Breast epithelium (tissue), 4 donors: ENCODE measurements at places on chromosomes 3 and 15.
A peak's percentile ranks its signal among the peaks of the same experiment; 100 is the strongest.

GRCh38 chr3:186458306-186459107, 85.7 kb downstream of the CRYGS start:
- DNase-seq: no peak
- peaks cover 3% of the 10 kb centered on the region for H3K27me3 ChIP-seq
- H3K27ac ChIP-seq: no peak overlapping the region

DNA sequence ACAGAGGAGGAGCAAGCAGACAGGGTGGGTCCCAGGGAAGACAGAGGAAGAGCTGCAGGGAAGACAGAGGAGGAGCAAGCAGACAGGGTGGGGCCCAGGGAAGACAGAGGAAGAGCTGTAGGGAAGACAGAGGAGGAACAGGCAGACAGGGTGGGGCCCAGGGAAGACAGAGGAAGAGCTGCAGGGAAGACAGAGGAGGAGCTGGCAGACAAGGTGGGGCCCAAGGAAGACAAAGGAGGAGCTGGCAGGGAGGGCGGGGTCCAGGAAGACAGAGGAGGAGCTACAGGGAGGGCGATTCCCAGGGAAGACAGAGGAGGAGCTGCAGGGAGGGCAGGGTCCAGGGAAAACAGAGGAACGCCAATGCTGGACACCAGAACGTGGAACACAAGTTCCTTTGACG, 66.5 kb downstream of the PLXNA1 start:
- DNase-seq: no peak
- no peaks in the 10 kb centered on the region for H3K27me3 ChIP-seq
- no peak overlapping the region for H3K4me3 ChIP-seq
- peaks cover 19% of the 10 kb centered on the region for H3K4me1 ChIP-seq

DNA sequence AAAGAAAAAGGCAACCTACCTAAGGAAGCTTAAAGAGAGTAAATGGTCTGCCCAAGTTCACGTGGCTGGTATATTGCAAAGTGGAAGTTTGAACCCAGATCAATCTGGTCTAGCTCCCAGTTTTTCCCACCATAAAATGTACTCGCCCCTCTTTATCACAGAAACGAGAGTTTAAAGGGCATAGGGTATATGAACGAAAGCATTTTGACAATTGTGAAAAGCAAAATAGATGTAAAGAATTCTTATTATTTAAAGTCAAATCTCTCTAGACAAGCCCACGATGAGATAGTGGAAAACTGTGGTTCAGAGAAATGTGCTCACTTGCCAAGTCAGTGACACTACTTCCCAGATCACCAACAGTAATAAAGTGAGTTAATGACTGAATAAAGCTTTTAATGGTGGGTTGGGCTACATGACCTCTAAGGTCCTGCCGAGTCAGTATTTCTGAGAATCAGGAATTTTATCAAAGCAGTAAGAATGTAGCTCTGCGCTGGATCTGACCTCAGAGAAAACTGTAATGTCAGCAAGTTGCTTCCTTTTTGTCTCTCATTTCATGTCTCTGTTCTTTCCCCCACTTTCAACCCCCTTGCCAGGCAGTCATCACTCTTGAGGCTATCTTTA, 23.3 kb upstream of the NEO1 start:
- no peak for DNase-seq
- H3K27ac ChIP-seq: no peak overlapping the region
- no peaks in the 10 kb centered on the region for H3K4me1 ChIP-seq
- H3K27me3 ChIP-seq: no peaks in the 10 kb centered on the region
- H3K4me3 ChIP-seq: no peak overlapping the region

DNA sequence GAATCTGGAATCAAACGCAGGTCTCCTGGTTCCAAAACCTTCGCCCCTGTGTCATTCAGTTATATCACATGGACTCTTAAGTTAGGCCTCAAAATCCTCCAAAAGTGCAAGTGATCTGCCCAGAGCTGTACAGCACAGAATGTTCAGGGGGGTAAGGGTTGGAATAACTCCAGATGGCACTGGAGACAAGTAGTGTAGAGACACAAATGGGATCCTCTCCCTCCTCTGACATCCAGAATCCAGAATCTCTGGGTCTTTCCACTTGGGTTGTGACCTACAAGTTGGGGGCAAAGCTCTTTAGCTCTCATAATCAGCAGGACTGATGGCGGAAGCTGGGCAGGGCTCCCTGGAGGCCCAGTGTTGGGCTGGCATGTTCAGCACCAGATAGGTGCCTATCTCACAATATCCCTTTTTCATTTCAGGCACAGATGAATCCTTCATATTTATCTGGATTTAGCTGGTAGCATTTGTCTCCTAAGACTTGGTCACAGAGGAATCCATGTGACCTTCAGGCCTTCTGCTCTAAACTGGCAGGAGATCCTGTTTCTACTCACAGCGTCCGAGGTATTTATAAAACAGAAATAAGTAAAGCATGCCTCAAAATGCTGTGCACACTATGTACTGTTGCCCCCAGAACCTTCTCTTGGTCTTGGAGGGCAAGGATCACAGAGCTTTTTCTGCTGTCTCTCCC, 15.4 kb downstream of the ABHD2 start:
- no peaks in the 10 kb centered on the region for H3K36me3 ChIP-seq
- H3K27me3 ChIP-seq: no peaks in the 10 kb centered on the region
- peaks cover 22% of the 10 kb centered on the region for H3K4me1 ChIP-seq
- H3K4me3 ChIP-seq: no peak overlapping the region
- peak overlapping the region; percentile 45 for H3K27ac ChIP-seq
- no peak for DNase-seq
